ENCODE measurements at places on chromosomes 7 and 10.
A peak's percentile ranks its signal among the peaks of the same experiment; 100 is the strongest.

GRCh38 chr10:130994845-130995244 is 316.7 kb downstream of the TCERG1L start:
- no peak for DNase-seq

DNA sequence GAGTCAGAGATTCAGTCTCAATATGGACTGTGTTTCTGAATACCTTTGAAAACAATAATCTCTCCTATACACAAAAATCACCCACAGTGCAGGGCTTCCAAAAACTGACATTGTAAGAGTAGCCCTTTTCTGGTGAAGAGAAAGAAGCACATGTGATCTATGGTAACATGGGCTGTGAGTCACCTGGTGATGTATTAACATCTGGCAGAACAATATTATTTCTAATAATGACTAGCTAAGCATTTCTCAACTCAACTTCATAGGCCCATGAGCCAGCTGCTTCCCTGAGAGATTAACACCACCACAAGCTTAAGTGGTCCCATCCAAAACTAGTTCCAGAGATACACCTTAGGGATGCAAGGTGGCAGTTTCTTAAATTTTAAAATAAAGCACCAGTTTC is 331.0 kb upstream of the NRP1 start:
- DNase-seq: no peak

- DNase-seq: no peak
Measured at GRCh38 chr7:80475383-80475782, 36.5 kb downstream of the GNAT3 start.

- DNase-seq: no peak
Measured at GRCh38 chr7:127922656-127923055, 108.6 kb downstream of the LRRC4 start.

DNA sequence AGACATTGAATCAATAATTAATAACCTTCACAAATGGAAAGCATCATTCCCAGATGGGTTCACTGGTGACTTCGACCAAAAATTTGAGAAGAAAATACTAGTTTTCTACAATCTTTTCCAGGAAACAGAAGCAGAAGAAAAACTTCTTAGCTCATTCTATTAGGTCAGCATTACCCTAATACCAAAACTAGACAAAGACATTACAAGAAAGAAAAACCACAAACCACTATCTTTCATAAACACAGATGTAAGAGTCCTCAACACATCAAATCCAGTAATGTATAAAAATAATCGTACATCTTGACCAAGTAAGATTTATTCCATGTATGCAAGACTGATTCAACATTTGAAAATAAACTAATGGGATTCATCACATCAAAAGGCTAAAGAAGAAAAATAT is 64.0 kb upstream of the CDK1 start:
- DNase-seq: no peak

GRCh38 chr10:131814567-131815265 is 86.1 kb upstream of the PPP2R2D start:
- no peak for DNase-seq

DNA sequence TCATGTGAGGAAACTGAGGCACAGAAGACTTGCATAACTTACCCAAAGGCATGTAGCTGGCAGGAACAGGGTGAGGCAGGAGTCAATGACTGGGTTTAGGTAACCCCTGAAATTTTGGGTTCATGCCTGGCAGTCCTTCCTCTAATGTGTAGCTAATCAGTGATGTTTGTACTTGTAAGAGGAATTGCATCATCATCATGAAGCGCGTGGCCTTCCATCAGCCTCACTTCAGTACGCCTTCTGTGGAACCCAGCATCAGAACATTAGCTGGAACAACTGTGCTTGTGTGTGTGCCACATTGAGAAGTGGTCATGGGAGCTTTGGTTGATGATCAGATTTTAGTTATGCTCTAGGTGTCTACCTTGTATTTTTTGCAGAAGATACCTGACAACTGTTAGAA is 18.2 kb upstream of the STMP1 start:
- no peak for DNase-seq

DNA sequence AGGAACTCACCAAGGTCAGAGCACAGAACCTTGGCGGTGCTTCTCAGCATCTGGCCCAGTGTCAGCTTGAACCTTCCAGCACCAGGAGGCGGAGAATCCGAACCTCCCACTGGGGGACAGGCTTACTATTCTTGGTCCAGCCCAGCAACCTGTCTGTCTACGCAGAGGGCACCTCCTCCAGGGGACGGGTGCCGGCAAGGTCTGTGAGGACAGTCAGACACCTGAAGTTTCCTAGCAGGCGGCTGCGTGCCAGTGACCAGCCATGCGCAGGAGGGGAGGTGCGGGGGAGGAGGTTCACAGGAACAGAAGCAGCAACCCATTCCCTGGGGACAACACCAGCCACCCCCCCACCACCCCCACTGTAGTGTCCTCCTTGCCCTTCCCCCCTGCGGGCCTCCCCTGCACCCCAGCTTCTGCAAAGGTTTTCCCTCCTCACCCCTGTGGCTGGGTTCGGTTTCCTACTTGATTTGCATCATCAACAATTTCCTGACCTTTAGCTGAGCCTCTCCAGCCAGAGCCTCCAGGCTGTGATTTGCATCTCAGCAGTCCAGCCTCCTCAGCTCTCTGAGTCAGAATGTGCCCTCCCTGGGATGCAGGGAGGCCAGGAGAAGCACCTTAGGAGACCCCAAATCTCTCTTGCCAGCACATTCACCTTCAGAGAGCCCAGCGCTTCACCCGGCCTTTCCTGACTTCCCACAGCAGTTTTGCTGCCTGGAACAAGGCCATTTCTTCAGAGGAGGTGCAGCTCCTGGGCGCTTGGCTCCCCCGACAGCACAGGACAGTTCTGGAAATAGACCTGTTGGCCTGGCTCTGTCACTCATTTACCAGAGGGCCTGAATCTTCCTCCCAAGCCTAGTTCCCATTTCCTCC is 107.5 kb upstream of the NPS start:
- no peak for DNase-seq

GRCh38 chr7:47796347-47796746 is 151.9 kb downstream of the PKD1L1 start:
- DNase-seq: no peak

DNA sequence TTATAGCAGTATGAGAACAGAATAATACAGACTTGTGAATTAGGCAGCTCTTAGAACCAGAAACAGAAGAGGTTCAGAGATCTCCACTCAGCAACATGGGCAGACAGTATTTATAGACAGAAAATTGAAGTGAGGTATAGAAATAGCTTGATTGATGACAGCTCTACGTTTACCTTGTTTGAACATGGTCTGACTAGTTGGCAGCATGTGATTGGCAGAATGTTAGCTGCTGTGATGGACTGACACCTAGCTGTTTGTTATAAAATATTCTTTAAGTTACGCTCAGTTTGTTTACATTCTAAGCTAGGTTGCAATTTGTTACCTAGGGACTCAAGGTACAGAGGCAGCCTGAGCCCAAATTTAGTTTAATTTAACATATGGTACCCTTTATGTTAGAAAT is 73.7 kb upstream of the TMEM229A start:
- no peak for DNase-seq

DNA sequence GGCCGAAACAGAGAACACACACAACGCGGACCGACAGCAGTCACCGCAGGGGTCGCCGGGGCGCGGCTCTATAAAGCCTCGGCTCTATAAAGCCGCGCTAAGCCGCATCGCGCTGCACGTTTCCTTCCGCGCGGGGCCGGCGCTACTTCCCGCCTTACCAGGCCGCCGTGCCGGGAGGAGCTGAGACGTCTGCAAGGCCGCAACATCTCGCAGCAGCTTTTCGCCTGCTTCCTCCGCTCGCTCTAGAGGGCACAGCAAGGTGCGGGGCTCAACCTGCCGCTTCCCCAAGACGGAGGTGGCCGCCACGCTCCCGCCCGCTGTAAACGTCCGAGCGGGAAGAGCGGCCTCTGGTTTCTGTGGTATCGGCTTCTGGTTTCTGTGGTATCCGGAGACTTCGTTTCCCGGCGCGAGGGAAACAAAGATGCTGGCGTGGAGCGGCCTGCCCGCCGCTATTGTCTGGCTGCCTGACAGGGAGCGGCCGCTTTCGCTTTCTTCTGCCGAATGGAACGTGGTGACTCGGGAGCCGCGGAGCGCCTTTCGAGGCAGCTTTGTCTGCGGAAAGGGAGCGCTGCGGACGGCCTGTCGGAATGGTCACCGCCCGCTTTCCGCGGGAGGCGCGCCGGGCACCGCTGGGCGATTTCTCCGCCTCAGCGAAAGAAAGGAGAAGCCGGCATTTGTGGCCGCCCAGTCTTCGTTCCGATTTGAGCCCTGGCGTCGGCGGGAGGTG is 91.8 kb downstream of the SPAG6 start:
- peak; percentile 73 for DNase-seq

GRCh38 chr10:129845111-129845753 is 118.8 kb downstream of the EBF3 start:
- no peak for DNase-seq

All from activated CD4-positive, CD25-positive, alpha-beta regulatory T cell treated with anti-CD3 and anti-CD28 coated beads, Interleukin-2, amount 50 U/mL, for 16 hours (primary cell).